ENCODE measurements at places on chromosomes 1 and 21. TPM values are rescaled to one million over a fixed set of nuclear protein-coding genes. Genes with fewer than 3 reads are reported as not detected.

DNA sequence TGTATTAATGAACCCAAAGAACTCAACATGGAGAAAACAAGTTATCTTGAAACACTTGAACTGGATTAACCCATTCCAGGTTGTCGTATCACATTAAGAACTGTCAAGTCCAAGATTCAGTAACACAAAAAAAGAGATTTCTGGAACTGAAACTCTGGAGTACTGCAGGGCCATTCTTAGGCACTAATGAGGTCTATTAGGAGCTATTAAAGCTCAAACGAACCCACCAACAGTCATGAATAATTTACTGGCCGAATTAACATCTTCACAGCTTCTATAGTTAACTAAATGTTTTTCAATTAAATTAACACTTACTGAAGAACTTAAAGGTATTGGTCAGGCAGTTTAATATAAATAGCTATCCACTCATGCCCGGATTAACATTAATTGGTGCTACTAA, 4.6 kb downstream of the CSDE1 start:
- DNase-seq = no peak

- no peak for DNase-seq
These were observed 21.2 kb downstream of the PRRX1 start for GRCh38 chr1:170685166-170685565.

GRCh38 chr1:217965156-217965786, 319.8 kb upstream of the RRP15 start:
- no peak for DNase-seq

The FAM43B gene
- total RNA-seq = 3.1 TPM

DNA sequence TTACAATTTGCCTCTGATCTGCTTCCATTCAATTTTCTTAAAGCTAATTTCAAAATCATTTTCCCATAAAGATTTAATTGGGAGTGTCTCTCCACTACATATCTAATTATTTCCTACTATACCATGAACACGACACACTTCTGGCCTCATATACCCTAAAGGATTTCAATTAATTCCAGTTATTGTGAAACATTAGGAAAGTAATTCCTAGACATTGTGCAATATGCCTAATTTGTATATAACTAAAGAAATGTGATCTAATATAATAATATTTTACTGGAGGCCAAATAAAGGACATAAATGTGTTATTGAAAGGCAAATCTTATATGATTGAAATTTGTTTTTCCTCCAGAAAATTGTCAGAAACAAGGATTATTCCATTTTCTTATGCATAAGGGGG, 727.2 kb upstream of the ADGRL2 start:
- DNase-seq = no peak

The AKT3 gene
- total RNA-seq = 38.5 TPM

- peak; percentile 81 for DNase-seq
These were observed 2.0 kb downstream of the ADAMTS1 start for GRCh38 chr21:26842974-26843932.

DNA sequence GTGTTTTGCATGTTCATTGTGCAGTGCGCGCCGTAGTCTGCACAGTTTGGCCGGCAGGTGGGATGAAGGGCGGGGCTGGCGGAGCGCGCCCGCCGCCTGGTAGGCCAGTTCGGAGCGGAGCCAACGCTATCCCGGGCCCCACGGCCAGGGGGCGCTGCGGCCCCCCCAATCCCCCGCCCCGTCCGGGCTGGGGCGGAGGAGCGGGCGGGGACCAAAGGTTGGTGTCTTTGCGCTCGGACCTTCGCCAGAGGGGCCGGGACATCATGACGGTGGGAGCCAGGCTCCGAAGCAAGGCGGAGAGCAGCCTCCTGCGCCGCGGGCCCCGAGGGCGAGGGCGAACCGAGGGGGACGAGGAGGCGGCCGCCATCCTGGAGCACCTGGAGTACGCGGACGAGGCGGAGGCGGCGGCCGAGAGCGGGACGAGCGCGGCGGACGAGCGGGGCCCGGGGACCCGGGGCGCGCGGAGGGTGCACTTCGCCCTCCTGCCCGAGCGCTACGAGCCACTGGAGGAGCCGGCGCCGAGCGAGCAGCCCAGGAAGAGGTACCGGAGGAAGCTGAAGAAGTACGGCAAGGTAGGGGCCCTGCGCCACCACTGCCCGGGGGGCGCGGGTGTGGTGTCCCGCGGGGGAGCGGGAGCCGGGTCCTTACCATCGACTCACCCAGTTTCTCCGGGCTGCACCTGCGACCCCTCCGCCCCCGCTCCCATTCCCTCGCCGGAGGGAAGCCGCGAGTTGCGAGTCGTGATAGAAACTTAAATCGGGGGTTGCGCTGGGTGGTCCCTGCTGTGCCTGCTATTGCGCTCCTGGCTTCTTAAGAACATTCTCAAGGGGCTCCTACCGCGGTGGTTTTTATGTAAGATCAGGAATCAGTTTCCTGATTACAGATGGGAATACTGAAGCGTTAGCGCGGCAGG, at the start of gene C1orf115:
C1orf115 (plus strand) TSS at position 224 of the 913 bp plus-strand sequence; CDS start at position 264, 40 bp downstream.
- DNase-seq = peak; percentile 89

- DNase-seq = no peak
These were observed 13.4 kb downstream of the ZCCHC17 start for GRCh38 chr1:31310198-31310597.

GRCh38 chr1:215825056-215825455, 258.0 kb downstream of the KCTD3 start:
- no peak for DNase-seq
